ENCODE measurements at places on chromosomes 5 and 9. TPM values are rescaled to one million over a fixed set of nuclear protein-coding genes. Genes with fewer than 3 reads are reported as not detected.

RLN2 gene
- 1.9 TPM for total RNA-seq

DNA sequence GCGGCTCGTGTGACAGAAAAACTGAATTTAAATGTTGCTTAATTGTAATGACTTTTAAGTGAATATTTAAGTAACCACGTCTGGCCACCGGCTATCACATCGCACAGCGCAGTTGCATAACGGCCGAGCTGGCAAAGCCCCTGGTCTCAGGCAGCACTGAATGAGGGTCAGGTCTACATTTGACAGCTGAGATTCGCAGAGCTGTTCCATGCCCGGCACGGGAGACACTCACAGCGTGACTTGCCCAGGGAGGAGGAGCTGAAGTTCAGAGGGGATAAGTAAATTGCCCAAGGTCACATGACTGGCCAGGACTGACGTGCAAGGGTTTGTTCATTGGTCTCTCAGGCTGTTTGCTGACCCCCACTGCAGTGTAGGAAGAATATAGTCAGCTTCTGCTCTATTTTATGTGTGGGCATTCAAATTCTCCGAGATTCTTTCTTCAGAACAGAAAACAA, 17.4 kb upstream of the COL5A1 start:
- H3K4me3 ChIP-seq, result no peak overlapping the region
- no peak for DNase-seq
- H3K36me3 ChIP-seq, result no peaks in the 10 kb centered on the region

DNA sequence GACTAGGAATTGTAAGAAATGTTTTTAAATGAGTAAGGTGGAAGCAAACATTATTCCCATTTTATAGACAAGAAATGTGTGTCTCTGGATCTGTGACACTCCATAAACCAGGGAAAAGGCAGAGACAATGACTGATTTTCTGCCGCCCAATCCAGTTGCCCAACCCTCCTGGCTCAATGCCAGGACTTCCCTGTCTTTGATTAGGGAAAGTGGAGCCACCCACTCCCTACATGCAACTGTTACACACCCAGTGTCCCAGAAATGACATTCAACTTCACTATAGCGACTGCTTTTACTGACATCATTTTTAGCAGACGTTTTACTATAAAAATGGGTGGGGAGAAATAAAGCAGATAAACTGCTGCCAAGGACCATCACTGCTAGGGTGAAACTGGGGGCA, 79.7 kb downstream of the THBS4 start:
- no peaks in the 10 kb centered on the region for H3K36me3 ChIP-seq
- H3K4me1 ChIP-seq, result peaks cover 22% of the 10 kb centered on the region
- H3K27ac ChIP-seq, result no peak overlapping the region
- no peak for DNase-seq

GRCh38 chr5:81800797-81801196, 49.9 kb upstream of the SSBP2 start:
- no peak for DNase-seq
- no peaks in the 10 kb centered on the region for H3K27me3 ChIP-seq
- H3K4me3 ChIP-seq, result no peak overlapping the region
- no peaks in the 10 kb centered on the region for H3K4me1 ChIP-seq

DNA sequence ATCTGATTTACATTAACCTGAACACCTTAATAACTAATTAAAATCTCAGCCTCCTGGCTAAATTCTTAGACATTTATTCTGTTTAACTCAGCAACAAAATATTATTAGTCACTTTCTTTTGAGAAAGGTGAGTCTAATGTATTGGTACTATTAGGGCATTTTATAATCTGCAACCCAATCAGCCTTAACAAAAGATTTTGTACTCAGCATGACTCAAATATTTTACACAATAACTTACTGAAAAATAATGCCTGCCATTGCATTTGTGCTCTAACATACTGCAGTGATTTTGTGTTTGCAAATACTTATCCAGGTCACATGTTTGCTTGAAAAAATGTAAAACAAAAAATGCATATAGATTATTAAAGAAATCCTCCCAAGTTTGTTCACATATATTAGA, 1129.9 kb downstream of the TAF11L14 start:
- no peaks in the 10 kb centered on the region for H3K27me3 ChIP-seq
- no peak overlapping the region for H3K27ac ChIP-seq
- no peak for DNase-seq
- H3K36me3 ChIP-seq, result no peaks in the 10 kb centered on the region

- H3K4me1 ChIP-seq, result peaks cover 16% of the 10 kb centered on the region
- no peak for DNase-seq
- H3K4me3 ChIP-seq, result no peak overlapping the region
- no peaks in the 10 kb centered on the region for H3K27me3 ChIP-seq
These were observed 6.4 kb upstream of the TEX48 start for GRCh38 chr9:114688379-114688778.

TPM2 gene
- 7.3 TPM for total RNA-seq

BTNL3 gene
- not detected for total RNA-seq

DNA sequence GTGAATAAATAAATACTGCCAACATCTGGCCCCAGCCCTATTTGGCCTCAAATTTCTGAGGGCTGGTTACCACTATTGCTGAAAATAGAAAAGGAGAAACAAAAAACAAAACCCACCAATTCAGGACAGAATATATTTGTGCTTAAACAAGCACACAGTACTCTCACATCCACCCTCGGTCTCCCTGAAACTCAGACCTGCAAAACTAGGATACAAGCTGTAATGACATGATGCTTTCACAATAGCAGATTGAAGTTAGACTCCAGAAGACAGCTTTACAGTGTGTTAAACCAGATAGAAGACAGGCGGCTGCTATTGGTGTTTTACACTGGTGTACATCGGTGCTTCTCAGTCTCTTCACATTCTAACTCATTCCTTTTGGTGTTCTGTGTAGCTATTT, 214.9 kb upstream of the DMRT1 start:
- no peak for DNase-seq
- no peak overlapping the region for H3K4me3 ChIP-seq

MEIKIN gene
- total RNA-seq, result not detected

DNA sequence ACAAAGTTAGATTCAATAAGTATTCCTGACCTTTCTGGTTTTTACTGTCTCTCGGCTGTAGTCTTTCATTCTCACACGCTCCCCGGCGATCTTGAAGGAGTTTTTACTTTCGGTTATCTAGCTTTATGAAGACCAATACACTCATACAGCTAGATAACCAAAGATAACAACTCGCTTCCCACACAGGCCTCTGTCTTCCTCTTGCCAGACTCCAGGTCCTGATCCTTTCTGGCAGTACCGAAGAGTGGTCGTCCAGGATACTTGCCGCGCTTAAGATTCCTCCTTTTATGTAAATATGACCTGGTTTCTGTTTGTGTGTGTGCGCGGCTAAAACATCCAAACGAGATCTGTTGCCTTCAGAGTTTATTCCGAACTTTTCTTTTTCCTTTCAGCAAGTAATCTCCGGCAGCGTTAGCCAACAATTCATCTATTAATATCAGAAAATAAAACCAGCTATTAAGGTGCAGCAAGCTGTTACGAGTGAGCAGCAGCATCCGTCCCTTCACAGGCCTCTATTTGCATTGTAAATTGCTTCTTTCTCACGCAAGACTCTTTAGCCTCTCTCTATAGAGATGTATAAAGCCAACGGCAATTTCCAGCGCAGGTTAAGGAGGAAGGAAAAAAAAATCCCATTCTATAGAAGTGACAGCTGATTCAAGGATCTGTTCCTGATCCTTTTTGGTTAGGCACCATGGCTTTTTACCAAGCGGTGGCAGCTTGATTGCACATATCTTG, 216.1 kb downstream of the MEF2C start:
- no peaks in the 10 kb centered on the region for H3K36me3 ChIP-seq
- H3K27ac ChIP-seq, result no peak overlapping the region
- peaks cover 51% of the 10 kb centered on the region for H3K27me3 ChIP-seq
- H3K4me3 ChIP-seq, result peak overlapping the region; percentile 50

- no peak overlapping the region for H3K4me3 ChIP-seq
- H3K27me3 ChIP-seq, result no peaks in the 10 kb centered on the region
- DNase-seq, result no peak
- H3K36me3 ChIP-seq, result no peaks in the 10 kb centered on the region
- H3K27ac ChIP-seq, result no peak overlapping the region
These were observed 87.0 kb upstream of the GLIS3 start for GRCh38 chr9:4386819-4387218.

CDKN2B gene
- total RNA-seq, result not detected

- H3K36me3 ChIP-seq, result no peaks in the 10 kb centered on the region
- H3K4me1 ChIP-seq, result no peaks in the 10 kb centered on the region
- H3K27ac ChIP-seq, result no peak overlapping the region
- no peaks in the 10 kb centered on the region for H3K27me3 ChIP-seq
These were observed 187.3 kb downstream of the RAB3C start for GRCh38 chr5:58770136-58770535.

PCDHB16 gene
- total RNA-seq, result not detected

GRCh38 chr9:15942831-15943424, 390.1 kb downstream of the CCDC171 start:
- H3K27me3 ChIP-seq, result no peaks in the 10 kb centered on the region
- no peak overlapping the region for H3K4me3 ChIP-seq
- no peaks in the 10 kb centered on the region for H3K4me1 ChIP-seq
- no peaks in the 10 kb centered on the region for H3K36me3 ChIP-seq

PRR16 gene
- not detected for total RNA-seq

Data from CD8-positive, alpha-beta memory T cell (primary cell).